CD4-positive, alpha-beta T cell treated with Interleukin-1 beta for 1 hour (primary cell): ENCODE measurements at places on chromosomes 2 and 18.

- DNase-seq, result no peak
Observed at GRCh38 chr18:24553571-24554285, 93.3 kb downstream of the HRH4 start.

- no peak for DNase-seq
Observed at GRCh38 chr2:16130906-16131400, 190.6 kb downstream of the MYCN start.

DNA sequence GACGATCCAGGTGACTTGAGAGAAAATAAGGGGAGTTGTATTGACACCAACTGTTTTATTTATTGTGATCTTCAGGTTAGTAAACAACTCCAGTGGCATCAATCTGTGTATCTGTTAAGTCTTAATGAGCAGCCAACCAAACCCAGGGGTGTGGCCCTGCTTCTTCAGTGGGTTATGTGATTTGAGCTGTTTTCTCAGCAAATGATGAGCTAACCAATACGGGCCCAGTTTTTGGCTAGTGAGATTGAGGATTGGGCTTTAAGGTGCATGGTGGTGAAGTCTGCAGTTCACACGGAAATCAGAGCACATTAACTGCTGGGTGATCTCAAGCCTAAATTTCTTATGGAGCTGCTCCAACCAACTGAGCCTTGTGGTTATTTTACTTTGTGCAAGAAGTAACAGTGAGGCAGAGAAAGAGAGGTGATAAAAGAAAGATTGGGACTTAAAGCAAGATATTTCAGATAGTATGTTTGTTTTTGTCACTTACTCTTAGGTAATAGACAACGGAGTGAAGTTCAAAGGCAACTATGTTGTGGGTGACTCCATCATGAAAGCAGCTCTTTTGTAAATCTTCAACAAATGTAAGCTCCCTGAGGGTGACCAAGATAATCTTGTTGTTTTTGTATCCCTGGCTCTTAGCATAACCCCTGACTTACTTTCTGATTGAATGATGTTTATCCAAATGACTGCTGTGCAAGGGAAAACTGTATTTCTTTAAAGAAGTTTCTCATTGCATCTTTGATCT, 2.4 kb downstream of the MTCL1 start:
- no peak for DNase-seq

DNA sequence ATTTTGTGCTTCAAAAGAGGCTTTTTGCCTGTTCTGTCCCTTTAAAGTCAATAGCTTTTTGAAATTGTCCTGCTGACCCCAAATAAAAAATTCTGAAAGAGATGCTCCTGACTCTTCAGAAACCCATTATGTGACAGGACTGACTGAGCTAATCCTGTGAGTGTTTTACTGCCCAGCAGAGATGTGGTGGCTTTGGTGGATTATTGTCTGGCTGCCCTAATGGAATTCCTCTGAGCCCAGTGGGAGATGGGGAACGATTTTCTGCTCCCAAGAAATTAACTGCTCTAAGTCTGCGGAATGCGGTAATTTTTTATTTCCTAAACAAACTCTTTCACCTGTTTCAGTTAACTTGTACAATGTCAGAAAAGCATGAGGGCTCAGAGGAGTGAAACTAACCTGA, 258.2 kb downstream of the IKZF2 start:
- no peak for DNase-seq

DNA sequence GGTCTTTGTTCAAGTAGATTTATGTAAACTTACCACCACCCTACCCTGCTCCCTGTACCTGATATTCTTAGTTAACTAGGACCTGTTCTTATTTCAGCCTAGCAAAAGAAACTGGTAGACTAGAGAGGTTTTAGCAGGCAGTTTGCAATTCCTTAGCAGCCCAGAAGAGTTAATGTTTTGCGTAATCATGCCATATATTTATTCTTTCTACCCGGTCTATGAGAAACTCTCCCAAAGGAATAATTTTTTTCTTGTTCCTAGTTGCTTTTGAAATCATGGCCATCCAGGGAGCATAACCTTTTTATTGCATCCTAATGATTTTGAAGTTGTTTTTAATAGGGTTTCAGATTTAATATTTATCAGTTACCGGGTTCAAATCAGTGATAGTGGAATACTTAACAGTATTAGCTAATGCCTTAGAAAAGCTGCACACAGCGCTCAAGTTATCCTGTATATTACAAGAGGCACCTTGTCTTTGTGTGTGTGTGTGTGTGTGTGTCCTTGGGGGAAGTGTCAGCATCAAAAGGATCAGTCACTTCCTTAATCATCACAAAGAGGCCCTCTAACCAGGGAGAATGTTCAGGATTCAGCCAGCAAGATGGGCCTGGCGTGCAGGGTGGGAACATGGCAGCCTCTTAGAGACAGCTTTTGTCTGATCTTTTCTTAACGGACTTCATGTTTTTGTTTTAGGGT, 52.9 kb downstream of the CABLES1 start:
- no peak for DNase-seq

GRCh38 chr18:8359076-8359475, 250.2 kb upstream of the RAB12 start:
- DNase-seq, result no peak

DNA sequence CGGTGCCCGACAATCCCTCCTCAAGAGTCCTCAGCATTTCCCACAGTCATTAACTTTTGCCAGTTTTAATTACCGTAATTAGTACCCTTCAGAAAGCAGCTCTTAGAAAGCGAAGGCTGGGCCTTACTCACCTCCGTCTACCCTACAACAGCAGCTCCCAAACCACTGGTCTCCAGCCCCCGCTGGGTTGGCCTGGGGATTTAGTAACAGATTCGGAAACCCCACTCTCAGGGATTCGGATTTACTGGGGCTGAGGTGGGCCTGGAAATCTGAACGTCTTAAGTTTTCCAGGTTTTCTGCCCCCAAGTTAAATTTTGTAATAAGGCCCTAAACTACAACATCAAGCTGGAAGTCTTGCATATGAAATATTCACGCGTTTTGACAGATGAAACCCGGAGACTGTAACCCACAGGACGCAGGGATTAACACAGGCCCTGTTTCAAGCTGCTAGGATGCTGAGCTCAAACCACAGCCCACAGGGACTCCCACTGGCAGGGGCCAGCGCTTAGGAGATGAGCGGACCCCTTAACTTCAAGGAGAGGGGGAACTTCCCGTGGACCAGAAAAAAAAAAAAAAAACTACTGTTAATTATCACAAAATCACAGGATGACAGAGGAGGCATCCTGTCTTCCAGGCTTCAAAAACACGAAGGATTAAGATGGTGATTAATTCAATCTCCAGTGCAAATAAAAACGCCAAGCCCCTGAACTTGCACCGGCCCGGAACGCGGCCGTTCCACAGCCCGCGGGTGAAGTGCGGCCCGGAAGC, 985 bp downstream of the ILKAP start:
- no peak for DNase-seq

GRCh38 chr2:16188261-16188890, 248.0 kb downstream of the MYCN start:
- DNase-seq, result no peak

GRCh38 chr2:28639836-28640235, 111.8 kb upstream of the PPP1CB start:
- no peak for DNase-seq

GRCh38 chr2:51718881-51719280, 686.9 kb upstream of the NRXN1 start:
- no peak for DNase-seq

GRCh38 chr18:50803592-50803991, 16.2 kb downstream of the MRO start:
- no peak for DNase-seq

- DNase-seq, result no peak
Observed at GRCh38 chr2:38719706-38720105, 31.5 kb downstream of the SRSF7 start.

GRCh38 chr2:174617120-174617519, 19.5 kb upstream of the WIPF1 start:
- DNase-seq, result no peak

- DNase-seq, result no peak
Observed at GRCh38 chr18:62288665-62289008, 36.5 kb upstream of the TNFRSF11A start.

DNA sequence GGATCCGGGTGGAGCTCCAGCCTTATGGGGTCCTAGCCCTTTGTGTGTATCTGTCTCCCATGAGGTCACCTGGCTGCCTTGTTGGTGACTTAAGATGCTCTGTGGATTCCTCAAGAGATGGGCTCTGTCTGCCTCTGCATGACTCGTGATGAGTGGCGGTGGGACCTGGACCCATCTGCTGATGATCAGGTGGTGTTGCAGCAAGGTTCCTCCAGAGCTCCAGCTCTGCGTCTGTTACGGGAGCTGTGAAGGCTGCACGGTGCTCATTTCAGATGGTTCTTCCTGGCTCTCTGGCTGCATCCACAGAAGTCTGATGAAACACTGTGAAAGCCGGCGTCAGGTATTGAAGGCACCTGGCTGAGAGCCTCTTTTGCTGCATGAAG, 2.4 kb downstream of the AGAP1 start:
- no peak for DNase-seq

GRCh38 chr2:234163510-234164045, 113.1 kb downstream of the SPP2 start:
- DNase-seq, result no peak

GRCh38 chr2:153405196-153405595, 73.4 kb downstream of the RPRM start:
- no peak for DNase-seq

- DNase-seq, result no peak
Observed at GRCh38 chr2:98469862-98470544, 25.3 kb downstream of the INPP4A start.

DNA sequence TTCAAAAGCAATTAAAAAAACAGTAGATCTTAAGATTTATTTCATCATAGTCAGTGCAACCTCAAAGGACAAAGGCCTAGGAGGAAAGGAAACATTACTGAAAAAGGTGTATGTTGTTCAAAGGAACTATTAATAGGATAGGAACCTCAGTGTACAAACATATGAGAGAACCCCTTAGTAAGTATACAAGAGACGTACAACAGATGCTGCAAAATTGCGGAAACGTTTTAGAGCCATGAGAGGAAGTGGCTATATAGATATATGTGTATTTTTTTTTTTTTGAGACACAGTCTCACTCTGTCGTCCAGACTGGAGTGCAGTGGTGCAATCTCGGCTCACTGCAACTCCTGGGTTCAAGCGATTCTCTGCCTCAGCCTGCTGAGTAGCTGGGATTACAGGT, 22.2 kb downstream of the PIK3C3 start:
- DNase-seq, result no peak

GRCh38 chr2:23661276-23662050, 265.5 kb downstream of the ATAD2B start:
- DNase-seq, result no peak

GRCh38 chr2:71566372-71566771, 113.0 kb downstream of the DYSF start:
- no peak for DNase-seq

- DNase-seq, result no peak
Observed at GRCh38 chr2:50953021-50953420, 78.9 kb downstream of the NRXN1 start.
